ENCODE measurements at places on chromosomes 12 and 14. TPM values are rescaled to one million over a fixed set of nuclear protein-coding genes. Genes with fewer than 3 reads are reported as not detected.

Gene USP44
- total RNA-seq: 0.53 TPM

Gene NYNRIN
- total RNA-seq: 24.1 TPM

Gene PROX2
- 0.10 TPM for total RNA-seq

Gene PUS7L
- total RNA-seq: 3.2 TPM

Gene IKBIP
- total RNA-seq: 0.42 TPM

Gene RASSF8
- 5.4 TPM for total RNA-seq

Gene PLEK2
- 30.7 TPM for total RNA-seq

Gene LMNTD1
- not detected for total RNA-seq

Gene TXNRD1
- total RNA-seq: 30.5 TPM

Gene AKAP6
- total RNA-seq: 2.3 TPM
